ENCODE measurements at places on chromosomes 2 and 18. TPM values are rescaled to one million over a fixed set of nuclear protein-coding genes. Genes with fewer than 3 reads are reported as not detected.

GRCh38 chr2:157492189-157492773 is 48.4 kb upstream of the CYTIP start:
- DNase-seq = peak; percentile 41

GRCh38 chr2:123993728-123994323 is 31.3 kb upstream of the CNTNAP5 start:
- DNase-seq = no peak

- no peak for DNase-seq
Measured at GRCh38 chr2:201858281-201859184, 52.2 kb downstream of the CDK15 start.

GRCh38 chr2:21175895-21176646 is 52.3 kb downstream of the TDRD15 start:
- DNase-seq = no peak

DNA sequence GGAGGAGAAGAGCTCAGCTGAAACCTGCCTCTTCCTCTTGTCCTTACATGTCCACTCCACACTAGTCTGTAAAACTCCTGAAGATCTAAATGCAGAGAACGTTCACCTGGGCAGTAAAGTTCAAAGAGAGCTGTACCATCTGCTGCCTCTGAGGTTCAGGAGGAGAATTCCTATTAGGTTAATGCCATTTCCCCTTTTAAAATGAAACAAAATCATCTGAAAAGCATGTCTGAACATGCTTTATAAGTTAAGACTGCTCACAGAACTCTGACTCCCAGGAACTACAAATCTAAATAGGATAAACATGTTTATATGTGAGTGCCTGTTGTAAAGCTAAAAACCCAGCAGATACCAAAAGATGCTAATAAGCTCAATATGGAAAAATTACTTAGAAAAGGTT is 164.4 kb downstream of the AFF3 start:
- no peak for DNase-seq

GALNT5 gene
- total RNA-seq = 0.19 TPM

RGPD3 gene
- not detected for total RNA-seq

RTTN gene
- 10.6 TPM for total RNA-seq

DNA sequence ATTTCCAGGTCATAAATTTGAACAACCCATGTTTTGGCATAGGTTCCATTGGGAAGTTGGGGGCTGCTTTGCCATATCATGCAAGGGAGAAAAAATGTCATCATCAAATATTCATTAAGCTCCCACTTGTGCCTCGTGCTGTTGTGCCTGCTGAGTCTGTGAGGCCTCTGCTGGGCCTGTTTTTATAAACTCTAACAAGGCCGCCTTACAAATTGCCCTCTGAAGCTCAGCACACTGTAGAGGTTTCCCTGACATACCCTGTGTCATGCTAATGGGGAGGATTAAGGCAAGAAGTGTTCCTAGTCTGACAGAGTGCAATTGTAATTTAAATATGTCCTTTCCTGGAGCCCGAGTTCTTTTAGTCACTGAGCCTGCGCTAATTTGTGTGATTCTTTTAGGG is 17.6 kb downstream of the OSBPL6 start:
- no peak for DNase-seq

GRCh38 chr2:166375736-166376487 is at the start of gene SCN9A:
Gene SCN9A (minus strand): TSS chr2:166375944. CDS start chr2:166311756, 64,188 bp downstream.
- DNase-seq = peak; percentile 74

QPCT gene
- total RNA-seq = 2.0 TPM

DNA sequence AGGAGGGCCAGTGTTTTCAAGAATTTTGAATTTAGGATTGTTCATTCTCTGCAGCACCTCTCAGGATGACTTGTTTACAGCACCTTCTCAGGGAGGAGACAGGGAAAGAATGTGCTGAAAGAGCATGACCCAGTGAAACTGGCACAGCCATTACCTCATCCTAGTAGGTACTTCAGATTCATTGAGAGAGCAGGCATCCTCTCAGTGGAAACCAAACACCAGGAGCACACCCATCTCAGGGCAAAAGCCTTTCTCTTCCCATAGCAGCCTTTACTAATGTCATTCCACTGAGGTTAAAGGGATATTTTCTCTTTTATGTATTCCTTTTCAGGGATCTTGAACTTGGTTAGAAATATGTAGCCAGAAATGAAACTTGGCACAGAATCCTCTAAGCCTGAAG is 2.6 kb downstream of the MAP2 start:
- no peak for DNase-seq

- no peak for DNase-seq
Measured at GRCh38 chr2:223007531-223007930, 44.5 kb upstream of the KCNE4 start.

GRCh38 chr2:183490914-183491313 is 366.7 kb downstream of the NUP35 start:
- peak; percentile 17 for DNase-seq

GRCh38 chr2:191038241-191038725 is 24.3 kb upstream of the STAT1 start:
- DNase-seq = no peak

DNA sequence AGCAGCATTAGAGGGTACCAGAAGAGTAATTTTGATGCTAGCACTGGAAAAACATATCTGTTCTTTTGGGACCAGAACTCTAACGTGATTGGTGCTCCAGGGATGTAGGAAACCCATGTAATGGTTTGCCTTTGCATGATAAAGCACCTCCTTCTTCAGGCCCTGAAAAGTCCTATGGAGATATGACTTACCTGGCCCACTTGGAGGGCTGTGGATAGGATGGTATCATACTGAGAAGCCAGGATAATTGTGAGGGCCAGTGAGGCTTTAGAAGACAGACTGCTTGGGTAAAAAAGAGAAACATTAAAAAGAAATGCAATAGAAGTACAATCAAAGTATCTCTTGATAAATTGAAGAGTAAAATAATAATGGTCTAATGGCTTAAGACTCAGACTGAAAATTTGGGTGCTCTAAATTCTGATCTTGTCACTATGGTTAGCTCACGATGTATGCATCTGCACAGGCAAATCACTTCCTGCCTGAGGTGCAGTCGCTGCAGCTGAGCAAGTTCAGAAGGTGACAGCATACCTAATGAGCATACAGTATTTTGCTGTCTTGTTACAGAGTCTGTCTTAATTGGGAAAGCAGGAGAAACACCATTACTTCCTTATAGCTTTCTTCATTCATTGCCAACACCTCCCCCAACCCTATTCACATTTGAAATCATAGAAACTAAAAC is 371.5 kb downstream of the NUP35 start:
- DNase-seq = no peak

- DNase-seq = no peak
Measured at GRCh38 chr2:175445281-175445680, 263.8 kb upstream of the ATP5MC3 start.

SIX3 gene
- total RNA-seq = not detected

DNA sequence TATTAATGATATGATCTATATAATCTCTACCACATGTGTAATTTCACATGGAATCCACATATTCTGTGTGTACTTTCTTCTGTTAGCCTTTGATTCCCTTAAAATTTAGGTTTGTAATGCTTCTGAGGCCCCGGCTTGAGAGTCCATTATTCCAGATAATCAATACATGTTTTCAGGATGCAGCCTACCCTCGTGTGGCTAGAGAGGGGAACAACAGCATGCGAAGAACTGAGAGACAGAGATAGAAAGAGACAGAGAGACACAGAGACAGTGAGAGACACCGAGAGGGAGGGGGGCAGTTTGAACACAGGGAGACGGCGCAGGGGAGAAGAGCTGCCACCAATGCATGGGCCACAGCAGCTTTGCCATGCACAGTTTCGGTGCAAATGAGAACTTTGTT is 185.4 kb downstream of the SNTG2 start:
- no peak for DNase-seq

GRCh38 chr2:146661473-146662096 is 1183.2 kb upstream of the ACVR2A start:
- no peak for DNase-seq

- DNase-seq = no peak
Measured at GRCh38 chr2:25251071-25251421, 82.7 kb upstream of the POMC start.

CAPN13 gene
- total RNA-seq = not detected

GRCh38 chr18:40163254-40163653 is 1791.8 kb upstream of the PIK3C3 start:
- no peak for DNase-seq

GRCh38 chr2:219572237-219573001 is at the start of gene INHA:
Gene INHA (plus strand): TSS chr2:219572310. CDS start chr2:219572375, 65 bp downstream.
- DNase-seq = no peak

DNA sequence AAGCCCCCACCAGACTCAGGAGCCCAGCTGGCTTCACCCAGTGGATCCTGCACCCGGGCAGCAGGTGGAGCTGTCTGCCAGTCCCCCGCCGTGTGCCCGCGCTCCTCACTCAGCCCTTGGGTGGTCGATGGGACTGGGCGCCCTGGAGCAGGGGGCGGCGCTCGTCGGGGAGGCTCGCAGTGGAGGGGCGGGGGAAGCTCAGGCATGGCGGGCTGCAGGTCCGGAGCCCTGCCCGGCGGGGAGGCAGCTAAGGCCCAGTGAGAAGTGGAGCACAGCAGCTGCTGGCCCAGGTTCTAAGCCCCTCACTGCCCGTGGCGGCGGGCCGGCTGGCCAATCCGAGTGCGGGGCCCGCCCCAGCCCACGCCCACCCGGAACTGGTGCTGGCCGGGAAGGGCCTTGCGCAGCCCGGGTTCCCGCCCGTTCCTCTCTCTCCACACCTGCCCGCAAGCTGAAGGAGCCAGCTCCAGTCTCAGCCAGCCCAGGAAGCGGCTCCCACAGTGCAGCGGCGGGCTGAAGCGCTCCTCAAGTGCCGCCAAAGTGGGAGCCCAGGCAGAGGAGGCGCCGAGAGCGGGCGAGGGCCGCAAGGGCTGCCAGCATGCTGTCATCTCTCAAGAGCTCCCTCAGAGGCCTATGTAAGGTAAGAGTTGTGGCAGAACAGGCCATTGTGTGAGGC is 1307.8 kb upstream of the TMEFF2 start:
- DNase-seq = no peak

GRCh38 chr2:219916726-219917440 is 289.5 kb downstream of the SLC4A3 start:
- DNase-seq = no peak

GRCh38 chr2:118913803-118914645 is 28.0 kb upstream of the MARCO start:
- no peak for DNase-seq

ASIC4 gene
- not detected for total RNA-seq

LANCL1 gene
- 65.4 TPM for total RNA-seq

MEMO1 gene
- 41.9 TPM for total RNA-seq

DNA sequence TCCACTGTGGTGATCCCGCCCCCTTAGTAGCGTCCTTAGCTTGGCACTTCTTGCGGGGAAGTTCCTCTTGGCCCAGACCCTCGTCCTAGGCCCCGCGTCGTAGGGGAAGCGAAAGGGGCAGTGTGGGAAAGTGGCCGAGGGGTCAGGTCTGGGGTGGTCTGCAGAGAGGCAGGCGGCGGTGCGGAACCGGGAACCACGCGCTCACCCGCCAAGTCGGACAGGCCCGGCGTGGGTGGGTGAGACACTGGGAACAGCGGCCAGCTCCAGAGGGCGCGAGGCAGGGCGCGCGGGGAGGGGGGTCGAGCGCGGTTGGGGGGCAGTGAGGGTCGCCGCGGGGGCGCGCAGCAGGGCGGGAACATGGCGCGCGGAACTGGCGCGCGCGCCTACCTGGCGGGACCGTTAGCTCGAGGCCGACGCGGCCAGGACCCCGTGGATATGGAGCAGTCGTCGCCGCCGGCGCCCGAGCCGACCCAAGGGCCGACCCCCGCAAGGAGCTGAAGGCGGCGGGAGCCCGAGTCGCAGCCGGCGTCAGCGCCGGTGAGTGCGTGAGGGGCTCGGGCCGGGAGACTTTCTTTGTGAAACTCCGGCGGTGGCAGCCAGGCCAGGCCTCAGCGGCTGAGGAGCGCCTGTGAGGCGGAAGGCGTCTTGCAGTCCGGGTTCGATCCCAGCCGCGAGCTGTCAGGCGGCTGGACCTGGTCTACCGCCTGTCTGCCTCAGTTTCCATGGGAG is 2896.7 kb upstream of the TEKT4 start:
- no peak for DNase-seq

- DNase-seq = no peak
Measured at GRCh38 chr2:211860224-211860623, 678.4 kb downstream of the ERBB4 start.

GRCh38 chr2:235911125-235911524 is 257.1 kb downstream of the GBX2 start:
- no peak for DNase-seq

GRCh38 chr2:2706306-2706705 is 375.2 kb upstream of the MYT1L start:
- no peak for DNase-seq

DNA sequence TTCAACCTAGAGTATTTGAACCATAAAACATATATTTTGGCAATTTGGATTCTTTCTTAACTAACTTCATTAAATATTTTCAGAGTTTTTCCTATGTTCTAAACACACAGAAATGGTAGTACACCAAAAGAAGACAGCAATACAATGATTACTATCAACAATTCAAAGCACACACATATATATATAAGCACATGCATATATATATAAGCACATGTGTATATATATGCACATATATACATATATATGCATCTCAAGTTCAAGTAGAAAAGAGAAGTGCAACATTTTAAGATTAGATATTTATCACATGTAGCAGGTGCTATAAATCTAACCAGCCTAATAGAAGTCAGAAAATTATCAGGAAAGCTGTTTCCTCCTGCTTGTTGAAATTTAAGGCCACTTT is 320.9 kb upstream of the FSIP2 start:
- DNase-seq = no peak

GRCh38 chr2:200044453-200044852 is 89.1 kb downstream of the MAIP1 start:
- DNase-seq = no peak

- DNase-seq = no peak
Measured at GRCh38 chr2:101951296-101951695, 40.5 kb upstream of the IL1R2 start.

GRCh38 chr2:128472789-128473174 is 154.1 kb upstream of the HS6ST1 start:
- no peak for DNase-seq

MYO5B gene
- total RNA-seq = 0.44 TPM

- no peak for DNase-seq
Measured at GRCh38 chr2:168730344-168730743, 72.1 kb upstream of the NOSTRIN start.

EMILIN1 gene
- total RNA-seq = 18.4 TPM

DNA sequence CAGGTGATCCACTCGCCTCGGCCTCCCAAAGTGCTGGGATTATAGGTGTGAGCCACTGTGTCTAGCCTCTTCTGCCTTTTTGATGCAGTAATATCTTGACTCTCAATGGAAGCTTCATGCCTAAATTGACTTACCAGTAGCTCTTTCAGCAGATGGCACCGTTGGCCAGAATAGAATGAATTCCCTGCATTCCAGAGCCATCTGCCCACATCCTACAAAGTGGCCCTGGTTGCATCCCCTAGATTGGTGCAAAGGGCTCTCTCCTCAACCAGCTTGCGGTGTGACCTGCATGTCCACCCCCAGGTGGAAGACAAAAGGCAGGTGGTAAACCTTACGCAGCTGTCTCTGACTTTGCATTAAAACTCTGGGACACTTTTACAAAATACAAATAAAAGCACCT is 4.4 kb upstream of the PARD6G start:
- DNase-seq = no peak

GRCh38 chr2:240208631-240209211 is 68.3 kb upstream of the OTOS start:
- no peak for DNase-seq

- DNase-seq = no peak
Measured at GRCh38 chr18:31920277-31920676, 22.7 kb downstream of the TRAPPC8 start.

MC2R gene
- not detected for total RNA-seq

GRCh38 chr2:193371200-193371599 is 1176.5 kb upstream of the TMEFF2 start:
- no peak for DNase-seq

All from left ventricle myocardium inferior (tissue), 1 donor.